Right cardiac atrium (tissue), 5 donors: ENCODE measurements at places on chromosomes 4 and X. TPM values are rescaled to one million over a fixed set of nuclear protein-coding genes. Genes with fewer than 3 reads are reported as not detected.

- no peak for DNase-seq
Observed at GRCh38 chrX:85828771-85829170, 218.6 kb downstream of the CHM start.

DNA sequence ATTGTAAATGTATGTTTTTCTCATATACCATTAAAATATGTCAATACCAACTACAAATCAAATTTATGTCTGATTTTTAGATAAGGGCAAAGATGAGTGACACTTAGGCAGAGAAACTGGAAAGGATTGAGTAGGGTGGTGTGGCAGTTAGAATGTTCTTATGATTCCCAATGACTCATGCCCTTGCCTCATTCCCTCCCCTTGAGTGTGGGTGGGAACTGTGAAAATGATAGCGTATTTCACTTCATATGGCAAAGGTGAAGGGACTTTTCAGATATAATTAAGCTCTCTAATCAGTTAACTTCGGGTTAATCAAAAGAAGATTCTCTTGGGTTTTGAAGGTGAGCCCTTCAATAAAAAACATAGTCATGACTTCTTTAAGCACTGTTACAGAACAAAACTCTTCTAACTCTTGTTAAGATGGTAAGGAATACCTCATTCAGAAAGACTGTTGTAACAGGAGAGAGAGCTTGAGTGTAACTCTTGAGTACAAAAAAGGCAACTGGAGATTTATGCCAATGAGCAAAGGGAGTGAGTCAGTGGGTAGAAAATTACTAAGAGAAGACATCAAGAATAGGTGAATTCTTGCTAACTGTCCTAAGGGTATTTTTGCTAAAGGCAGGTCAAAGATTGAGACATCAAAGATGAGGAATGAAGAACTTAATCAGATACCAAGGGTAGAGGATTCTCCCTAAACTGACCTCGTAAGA, 329.5 kb downstream of the KCTD8 start:
- no peak for DNase-seq

GRCh38 chrX:131704136-131704695, 160.3 kb downstream of the OR13H1 start:
- peak; percentile 58 for DNase-seq

GRCh38 chrX:70219938-70220764, 14.3 kb upstream of the AWAT1 start:
- peak; percentile 36 for DNase-seq

- DNase-seq: no peak
Observed at GRCh38 chrX:107734646-107735045, 40.9 kb downstream of the TSC22D3 start.

- DNase-seq: no peak
Observed at GRCh38 chr4:129248621-129249020, 152.7 kb downstream of the C4orf33 start.

DNA sequence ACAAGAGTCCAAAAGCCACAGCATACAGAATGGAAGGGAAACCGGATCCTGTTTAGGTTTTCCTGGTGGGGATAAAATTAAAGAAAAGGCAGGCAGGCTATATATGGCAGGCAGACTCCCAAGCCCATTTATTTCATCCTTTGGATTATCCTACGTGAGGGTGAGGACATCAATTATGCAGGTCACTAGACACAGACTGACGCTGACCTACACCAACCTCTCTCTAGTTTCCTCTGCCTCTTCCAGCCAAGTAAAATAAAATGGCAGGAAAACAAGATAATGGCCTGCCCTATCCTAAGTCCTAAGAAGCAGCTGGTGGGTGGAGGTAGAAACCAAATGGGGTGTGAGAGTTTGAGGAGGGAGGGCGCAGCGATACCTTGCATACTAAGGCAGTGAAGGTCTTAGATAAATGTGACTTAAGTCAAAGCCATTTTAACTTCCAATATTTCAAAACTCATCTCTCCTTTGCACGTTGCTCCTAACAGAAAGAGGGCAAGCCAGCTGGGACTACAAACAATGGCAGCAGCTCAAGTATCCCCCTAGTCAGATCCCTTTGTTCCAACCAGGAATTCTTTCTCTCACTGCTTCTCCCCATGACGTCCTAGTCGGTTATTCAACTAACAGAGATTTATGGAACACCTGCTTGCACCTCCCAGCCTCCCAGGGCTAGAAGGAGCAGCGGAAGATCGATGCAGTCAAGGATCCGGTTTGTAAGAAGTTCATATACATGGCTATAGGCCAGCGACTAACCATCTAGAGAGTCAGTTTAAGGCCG, 72.8 kb downstream of the IRF2 start:
- no peak for DNase-seq

DNA sequence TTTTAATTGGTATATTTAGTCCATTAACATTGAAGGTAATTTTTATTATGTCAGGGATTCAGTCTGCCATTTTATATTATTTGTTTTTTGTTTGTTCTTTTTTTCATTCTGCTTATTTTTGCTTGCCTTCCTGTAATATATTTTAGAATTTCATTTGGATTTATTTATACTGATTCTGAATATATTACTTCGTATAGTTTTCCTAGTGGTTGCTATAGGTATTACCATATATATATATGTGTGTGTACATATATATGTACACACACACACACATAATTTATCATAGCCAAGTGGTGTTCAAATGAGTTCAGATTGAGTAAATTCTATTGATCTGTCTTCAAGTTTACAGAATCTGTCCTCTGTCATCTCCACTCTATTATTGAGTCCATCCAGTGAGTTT, 11.2 kb downstream of the CITED1 start:
- DNase-seq: no peak

GRCh38 chrX:87616371-87616770, 98.8 kb downstream of the KLHL4 start:
- DNase-seq: no peak

DNA sequence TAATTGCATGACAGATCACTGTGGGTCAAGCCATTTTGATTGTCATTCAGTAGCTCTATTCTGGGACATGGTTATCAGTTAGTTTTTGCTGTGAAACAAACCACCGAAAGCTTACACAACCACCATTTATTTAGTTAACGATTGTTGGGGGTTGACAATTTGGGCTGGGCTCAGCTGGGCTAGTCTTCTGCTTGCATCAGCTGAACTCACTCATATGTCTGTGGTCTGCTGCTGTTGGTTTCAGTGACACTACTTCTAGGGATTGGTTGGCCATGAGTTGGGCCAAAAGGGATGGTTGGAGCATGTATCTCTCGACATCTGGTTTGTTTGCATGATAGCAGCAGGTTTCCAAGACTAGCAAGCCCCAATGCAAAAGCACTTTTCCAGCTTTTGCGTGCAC, 5.3 kb upstream of the SMIM10 start:
- DNase-seq: no peak

DNA sequence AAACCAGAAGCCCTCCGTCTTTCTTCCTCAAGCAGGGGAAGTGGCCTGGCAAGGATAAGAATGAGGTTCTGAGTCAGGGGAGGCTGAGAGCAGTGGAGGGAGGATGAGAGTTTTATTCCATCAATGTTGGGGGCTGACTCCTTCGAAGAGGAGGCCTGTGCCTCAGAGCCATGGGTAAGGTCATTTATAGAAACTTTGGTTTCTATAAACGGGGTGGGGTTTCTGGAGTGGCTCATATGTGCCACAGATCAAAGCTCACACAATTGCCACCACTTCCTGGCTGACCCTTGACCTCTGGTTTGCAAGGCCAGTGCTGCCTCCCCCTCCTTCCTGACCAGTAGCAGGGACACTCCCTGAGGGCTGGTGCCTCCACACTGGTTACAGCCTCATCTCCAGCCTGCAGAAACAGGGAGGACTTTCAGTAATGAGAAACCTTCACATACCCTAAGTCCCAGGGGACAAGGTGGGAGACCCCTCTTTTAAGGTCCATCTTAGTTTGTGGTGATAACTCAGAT, 166.0 kb downstream of the PDGFRA start:
- DNase-seq: no peak

GRCh38 chr4:80492761-80493160, 157.2 kb downstream of the CFAP299 start:
- DNase-seq: no peak

DNA sequence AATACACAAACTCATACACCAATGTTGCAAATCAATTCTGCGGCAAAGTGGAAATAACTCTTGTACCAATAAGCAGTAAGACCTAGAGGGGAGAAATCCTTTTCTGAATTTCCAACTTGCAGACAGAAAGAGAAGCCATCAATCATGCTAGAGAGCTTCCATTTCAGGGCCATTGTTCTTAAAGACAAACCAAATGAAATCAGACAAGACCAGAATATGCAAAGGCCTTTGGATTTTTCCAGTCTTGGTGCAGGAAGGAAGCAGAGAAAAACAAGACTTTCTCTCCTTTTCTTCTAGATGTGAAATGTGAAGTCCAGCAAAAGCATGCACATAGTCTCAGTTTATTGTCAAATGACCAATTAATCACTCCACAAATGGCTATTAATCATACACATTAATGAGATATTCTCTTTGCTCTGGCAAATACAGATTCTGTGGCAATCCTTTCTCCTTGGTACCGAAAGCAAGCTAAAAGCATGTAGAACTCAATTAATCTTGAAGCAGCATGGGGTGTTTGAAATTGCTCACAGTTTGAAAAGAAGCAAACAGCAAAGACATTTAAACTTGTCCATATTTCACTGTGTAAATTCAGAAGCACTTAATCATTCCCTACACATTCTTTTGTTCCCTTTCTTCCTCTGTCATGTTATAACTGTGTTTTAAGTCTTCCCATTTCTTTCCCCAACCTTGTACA, 466.1 kb downstream of the GPAT3 start:
- no peak for DNase-seq

DNA sequence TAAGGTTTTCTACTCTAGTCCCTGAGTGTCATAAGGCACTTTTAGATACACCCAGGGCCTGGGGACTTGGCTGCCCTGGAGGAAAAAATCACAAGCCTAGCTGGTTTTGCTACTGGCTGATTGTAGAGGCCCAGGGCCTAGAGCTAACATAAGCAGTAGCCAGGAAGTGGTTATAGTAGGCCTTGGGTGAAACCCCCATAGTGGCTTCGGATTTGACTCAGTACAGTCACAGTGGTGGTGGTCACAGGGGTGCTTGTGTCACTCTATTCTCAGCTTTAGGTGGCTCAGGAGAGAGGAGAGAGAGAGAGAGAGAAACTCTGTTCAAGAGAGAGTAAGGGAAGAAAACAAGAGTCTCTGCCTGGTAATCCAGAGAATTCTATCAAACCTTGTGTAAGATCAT, 194.5 kb upstream of the EDA2R start:
- no peak for DNase-seq

- DNase-seq: no peak
Observed at GRCh38 chr4:78606035-78606434, 54.5 kb downstream of the ANXA3 start.

- DNase-seq: no peak
Observed at GRCh38 chr4:170388255-170388654, 298.5 kb upstream of the AADAT start.

The AFF2 gene
- 1.3 TPM for total RNA-seq

The PAGE3 gene
- total RNA-seq: not detected

The GABRQ gene
- not detected for total RNA-seq

The XAGE1B gene
- total RNA-seq: not detected
